ENCODE measurements at places on chromosomes 16 and 17.

- no peak for DNase-seq
Observed at GRCh38 chr16:46882304-46882939, 1.7 kb upstream of the GPT2 start.

DNA sequence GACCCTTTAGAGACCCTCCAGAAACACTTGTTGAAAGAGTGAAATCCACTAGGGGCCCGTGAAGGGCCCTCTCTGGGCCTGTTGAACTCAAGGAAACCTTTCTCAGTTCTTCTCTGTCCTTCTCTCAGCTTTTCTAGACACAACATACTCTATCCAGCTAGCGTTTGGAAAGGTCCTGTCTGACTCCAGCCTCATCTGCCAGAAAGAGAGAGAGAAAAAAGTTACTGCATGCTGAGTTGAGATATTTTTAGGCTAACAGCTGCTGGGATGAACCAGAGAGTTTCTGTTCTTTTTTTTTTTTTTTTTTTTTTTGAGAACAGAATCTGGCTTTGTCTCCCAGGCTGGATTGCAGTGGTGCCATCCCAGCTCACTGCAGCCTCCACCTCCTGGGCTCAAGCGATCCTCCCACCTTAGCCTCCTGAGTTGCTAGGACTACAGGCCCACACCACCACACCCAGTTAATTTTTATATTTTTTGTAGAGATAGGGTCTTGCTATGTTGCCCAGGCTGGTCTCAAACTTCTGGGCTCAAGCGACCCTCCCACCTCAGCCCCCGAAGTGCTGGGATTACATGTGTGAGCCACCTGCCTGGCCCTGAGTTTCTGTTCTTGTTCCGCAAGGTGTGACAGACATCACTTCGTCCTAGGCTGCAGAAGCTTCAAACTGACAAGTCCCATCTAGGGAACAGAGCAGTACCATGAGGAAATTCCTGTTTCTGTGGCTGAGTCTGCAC is 14.9 kb upstream of the TEX2 start:
- no peak for DNase-seq

DNA sequence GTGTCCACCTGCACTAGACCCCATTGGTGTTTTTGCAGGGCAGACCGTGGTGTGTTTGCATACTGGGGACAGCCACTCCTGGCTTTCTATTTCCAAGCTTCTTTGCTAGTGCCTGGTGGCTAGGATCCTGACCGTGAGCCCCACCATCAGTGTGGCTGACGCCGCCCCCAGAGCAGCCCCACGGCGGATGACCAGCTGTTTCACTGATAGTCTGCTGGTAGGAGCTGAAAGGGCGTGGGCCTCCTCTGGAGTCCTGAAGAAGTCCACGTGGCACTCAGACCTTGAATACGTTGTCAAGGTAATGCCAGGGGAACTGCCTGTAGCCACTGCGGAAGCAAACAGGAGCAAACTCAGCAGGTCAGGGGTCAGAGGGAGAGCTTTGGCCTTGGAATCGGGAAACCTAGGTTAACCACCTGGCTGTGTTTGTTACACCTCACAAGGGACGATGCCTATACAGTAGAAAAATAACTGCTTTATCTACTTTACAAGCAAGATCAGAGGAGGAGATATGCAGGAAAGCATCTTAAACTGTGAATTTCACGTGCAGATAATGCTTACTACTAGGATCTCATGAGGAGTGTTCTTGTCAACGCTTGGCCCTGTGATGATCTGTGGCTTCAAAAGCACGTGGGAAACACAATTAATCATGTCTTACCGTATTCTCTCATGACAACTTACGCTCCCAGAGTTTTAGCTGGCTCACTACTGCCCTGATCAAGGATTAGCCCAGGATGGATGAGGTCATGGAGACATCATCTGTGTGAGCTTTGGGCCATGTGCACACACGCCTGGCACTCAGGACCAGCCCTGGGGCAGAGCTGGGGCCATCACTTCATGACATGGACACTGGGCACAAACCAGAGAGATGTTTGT is 30.3 kb downstream of the ALDH3A2 start:
- no peak for DNase-seq

- no peak for DNase-seq
Observed at GRCh38 chr16:79897453-79898146, 297.1 kb upstream of the MAF start.

DNA sequence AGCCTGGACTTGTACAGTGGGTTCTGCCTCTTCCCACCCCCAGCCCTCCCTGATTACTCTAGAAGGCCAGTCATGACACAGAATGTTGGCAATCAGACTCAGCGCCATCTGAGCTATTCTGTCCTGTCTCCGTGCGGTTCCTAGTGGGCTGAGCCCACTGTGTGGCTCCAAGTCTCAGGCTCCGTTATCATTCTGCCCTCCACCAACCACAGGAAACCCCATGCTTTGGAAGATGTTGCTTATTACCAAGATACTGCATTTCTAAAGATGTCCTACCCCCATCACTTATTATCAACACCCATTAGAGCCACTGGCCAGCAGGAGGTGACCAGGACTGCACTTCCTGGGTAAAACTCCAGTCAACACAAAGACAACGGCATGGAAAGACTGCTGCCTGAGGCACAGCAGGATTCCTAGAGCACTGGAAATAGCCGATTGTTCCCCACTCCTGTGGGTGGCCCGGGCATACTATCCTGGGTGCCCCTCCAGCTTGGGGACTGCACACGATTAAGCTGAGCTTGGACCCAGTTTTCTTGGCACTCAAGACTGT is 133.6 kb downstream of the AATF start:
- no peak for DNase-seq

DNA sequence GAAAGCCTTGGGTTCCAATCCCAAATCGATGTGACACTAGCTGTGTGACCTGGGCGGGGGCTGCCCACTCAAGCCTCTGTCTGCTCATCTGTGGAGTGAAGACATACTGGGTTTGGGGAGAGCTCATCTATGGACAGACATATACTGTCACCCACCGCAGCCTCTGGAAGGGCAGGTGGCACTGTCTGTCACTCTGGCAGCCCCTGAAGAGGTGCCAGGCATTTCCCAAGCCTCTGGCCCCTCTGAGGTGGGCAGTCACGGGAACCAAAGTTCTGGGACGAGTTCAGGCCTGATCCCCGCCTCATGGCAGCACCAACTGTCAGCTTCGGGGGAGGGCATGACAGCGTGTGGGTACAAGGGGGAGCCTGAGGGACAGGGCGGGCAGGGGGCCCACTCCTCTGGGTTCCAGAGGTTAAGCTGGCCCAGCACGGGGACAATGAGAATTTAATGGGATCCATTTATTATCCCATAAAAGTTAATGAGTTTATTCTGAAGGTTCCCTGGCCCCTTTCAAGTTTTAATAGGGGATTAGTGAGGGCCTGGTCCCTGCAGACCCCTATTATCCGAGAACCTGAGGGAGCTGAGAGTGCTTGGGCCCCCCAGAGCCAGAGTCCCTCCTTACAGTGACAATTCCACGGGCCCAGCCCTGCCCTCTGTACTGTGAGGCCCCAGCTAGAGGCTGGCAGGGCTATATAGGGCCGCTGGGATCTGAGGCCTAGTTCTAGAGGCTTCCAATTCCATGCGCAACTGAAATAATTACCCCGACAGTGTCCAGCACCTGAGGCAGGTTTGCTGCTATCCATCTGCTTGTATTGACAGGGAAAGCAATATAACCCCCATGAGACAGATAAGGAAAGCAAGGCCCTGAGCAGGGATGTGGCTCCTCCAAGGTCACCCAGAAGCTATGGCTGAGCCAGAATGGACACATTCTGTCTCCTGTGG is 18.8 kb downstream of the SEZ6 start:
- DNase-seq: no peak

DNA sequence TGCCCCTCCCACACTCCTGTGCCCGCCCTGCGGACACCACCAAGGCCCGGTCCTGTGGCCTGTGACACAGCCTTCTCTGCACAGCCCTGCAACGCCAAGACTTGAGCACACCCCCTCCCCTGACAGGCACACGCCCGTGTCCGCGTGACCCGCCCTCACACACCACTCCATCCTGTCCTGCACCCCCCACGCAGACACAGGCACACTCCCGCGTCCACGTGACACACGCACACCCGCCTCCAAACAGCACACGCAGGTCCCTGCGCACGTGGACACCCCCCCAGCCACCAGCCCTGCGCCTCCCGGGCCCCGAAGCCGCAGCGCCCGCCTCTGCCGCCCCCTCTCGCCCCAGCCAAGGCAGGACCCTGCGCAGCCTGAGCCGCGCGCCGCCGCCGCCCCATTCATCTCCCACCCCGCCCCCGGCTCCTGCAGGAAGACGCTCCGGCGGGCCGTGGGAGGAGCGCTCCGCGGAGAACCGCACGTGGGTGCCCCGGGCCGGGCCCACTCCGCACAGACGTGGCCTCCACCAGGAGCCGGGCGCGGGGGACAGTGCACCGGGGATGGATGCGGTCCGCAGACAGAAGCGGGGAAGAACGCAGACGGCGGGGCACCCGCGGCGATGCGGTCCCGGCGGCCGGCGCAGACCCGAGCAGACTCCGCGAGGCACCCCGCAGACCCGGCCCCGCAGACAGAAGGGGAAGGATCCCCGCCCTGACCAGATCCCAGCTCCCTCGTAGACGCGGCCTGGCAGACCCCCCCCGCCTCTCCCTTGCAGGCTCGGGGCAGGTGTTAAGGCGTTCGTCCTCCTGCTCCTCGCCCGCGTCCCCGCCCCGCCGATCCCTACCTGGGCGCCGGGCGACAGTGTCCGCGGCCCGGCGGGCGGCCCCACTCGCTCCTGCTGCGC is 506 bp downstream of the CAMKK1 start:
- peak; percentile 48 for DNase-seq

- DNase-seq: peak; percentile 23
Observed at GRCh38 chr17:82400830-82401229, 17.3 kb upstream of the HEXD start.

- no peak for DNase-seq
Observed at GRCh38 chr17:35018814-35019213, 38.5 kb downstream of the LIG3 start.

Data from stimulated activated CD8-positive, alpha-beta memory T cell treated with anti-CD3 and anti-CD28 coated beads, Interleukin-4, amount 100 ng/mL, for 1 hour (primary cell).